Mucosa of gallbladder (tissue), 1 donor: ENCODE measurements at places on chromosomes 5 and 9. TPM values are rescaled to one million over a fixed set of nuclear protein-coding genes. Genes with fewer than 3 reads are reported as not detected.

Gene GRHPR
- total RNA-seq = 125 TPM

Gene IFNB1
- total RNA-seq = not detected

Gene LEAP2
- total RNA-seq = 42.4 TPM

Gene CARTPT
- total RNA-seq = 0.23 TPM

Gene PDGFRB
- total RNA-seq = 97.8 TPM

Gene ZNF879
- 5.1 TPM for total RNA-seq

Gene DMRT2
- not detected for total RNA-seq

Gene SLC4A9
- 0.86 TPM for total RNA-seq

Gene PCAT7
- 0.17 TPM for total RNA-seq

Gene OR13C8
- not detected for total RNA-seq

GRCh38 chr9:130847306-130848217 is 12.5 kb downstream of the ABL1 start:
- peak; percentile 74 for DNase-seq

DNA sequence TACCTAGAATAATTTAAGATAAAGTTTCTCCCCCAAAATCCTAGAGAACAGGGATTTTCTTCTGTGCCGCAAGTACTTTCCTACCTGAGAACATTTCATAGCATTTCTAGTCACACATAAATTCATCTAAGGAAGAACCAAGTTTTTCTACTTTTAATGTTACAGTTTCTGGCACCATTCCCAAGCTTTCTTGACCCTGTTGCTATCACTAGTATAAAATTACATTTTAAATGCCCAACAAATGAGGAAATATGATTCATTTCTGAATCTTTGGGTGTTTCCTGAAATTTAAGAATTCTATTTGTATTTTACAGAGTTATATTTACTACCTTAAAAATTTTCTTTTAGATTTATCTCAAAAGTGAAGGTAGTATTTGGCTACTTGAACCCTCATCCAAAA is 137.8 kb downstream of the LPAR1 start:
- no peak for DNase-seq

DNA sequence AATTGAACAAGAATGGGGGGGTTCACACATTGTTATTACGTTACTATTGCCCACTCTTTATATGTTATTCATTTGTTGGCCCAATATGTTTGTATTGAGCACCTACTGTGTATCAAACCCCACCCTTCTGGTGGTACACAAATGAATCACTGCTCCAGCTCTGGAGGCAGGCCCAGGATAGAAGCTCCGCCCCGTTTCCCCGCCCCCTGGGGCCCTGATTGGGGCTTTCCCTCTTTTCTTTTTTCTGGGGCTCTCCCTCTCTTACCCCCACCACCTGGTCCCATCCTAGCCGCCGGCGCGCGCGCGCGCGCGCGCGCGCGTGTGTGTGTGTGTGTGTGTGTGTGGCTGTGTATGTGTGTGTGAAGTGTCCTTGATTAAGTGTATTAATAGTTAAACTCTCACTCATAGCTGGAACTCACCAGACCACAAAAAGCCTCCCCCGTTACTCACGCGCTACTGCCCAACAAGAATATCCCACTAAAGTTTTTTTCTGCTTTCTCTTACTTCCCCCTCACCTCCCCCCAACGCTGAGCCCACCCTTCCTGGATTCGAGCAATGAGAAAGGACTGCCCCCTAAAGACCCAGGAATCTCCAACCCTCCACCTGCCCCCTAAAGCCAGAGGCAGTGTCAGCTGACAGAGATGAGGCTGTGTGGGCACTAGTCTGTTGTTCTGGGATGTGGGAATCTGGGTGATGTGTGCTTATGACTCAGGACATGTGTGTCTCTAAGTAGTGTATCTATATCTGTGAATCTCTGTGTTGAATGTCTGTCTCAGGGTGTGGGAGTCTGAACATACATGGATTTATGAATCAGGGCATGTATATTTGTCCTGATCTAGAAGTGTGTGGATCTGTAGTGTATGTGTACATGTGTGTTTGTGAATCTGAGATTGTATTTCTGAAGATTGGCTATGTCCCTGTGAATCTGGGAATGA is 4.0 kb downstream of the CXXC5 start:
- peak; percentile 82 for DNase-seq

- DNase-seq = no peak
Observed at GRCh38 chr5:132011622-132012343, at the start of gene ACSL6. TSS of gene ACSL6 (minus strand) at chr5:132011658. CDS start at chr5:132011553, 105 bp downstream.

GRCh38 chr5:164234321-164234720 is 728.9 kb downstream of the MAT2B start:
- no peak for DNase-seq

GRCh38 chr9:72955126-72955455 is 2.2 kb upstream of the ALDH1A1 start:
- DNase-seq = no peak

DNA sequence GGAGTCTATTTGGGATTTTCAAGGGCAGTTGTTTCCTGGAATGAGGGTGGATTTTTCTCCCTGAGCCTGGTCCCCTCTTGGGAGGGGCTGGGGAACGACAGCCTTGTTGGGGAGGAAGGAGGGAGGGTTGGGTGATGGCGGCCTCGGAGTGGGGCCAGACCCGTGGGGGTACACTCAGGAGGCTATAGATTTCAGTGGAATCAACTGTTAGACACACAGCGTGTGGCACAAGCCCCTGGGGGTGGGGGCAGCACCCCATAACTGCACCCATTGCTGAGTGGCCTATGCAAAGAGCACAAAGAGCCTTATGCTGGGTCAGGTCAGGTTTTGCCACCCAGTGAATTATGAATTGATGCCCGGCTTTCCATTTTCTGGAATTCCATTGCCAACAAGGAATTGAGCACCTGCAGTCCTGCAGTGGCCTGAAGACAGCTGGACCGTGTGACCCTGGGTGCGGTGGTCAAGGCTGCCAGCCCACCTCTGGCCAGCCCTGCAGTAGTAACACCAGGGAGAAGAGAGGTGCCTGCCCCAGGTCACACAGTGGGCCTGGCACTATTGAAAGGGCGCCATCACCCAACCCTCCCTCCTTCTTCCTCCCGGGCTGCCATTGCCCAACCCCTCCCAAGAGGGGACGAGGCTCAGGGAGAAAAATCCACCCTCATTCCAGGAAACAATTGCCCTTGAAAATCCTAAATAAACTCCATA is 8.4 kb downstream of the MYMK start:
- no peak for DNase-seq

DNA sequence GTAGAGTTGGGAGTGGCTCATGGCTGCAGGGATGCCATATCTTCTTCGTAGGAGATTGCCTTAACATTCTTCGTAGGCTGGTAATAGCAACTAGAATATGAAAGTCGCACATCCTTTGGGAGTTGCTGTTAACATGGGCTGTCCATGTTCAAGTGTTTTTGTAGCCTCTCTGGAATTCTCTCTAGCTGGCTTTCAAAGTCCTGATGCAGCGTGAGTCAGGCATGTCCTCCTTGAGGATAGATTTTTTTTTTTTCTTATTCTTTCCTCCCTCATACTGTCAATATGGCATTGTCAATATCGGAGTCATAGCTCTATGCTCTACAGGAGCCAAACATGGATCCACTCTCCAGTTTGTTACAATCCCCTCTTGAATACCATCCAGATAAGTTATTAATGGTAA is 494.8 kb upstream of the WWC1 start:
- DNase-seq = no peak

- no peak for DNase-seq
Observed at GRCh38 chr5:61267116-61267515, 64.9 kb upstream of the ZSWIM6 start.

- no peak for DNase-seq
Observed at GRCh38 chr9:93427655-93428379, 23.7 kb upstream of the FAM120A start.

GRCh38 chr5:114636271-114636670 is 274.4 kb downstream of the KCNN2 start:
- no peak for DNase-seq

- no peak for DNase-seq
Observed at GRCh38 chr5:10297646-10298204, 10.0 kb downstream of the CMBL start.
